IMR-90 (cell line): ENCODE measurements at places on chromosomes 2 and 18. TPM values are rescaled to one million over a fixed set of nuclear protein-coding genes. Genes with fewer than 3 reads are reported as not detected.

The CREG2 gene
- total RNA-seq = not detected in 2 replicates

The BOLL gene
- not detected in 2 replicates for total RNA-seq

The PAIP2B gene
- total RNA-seq = 0.18 and 0.28 TPM in 2 replicates

The MPP4 gene
- total RNA-seq = 11.1 and 14.9 TPM in 2 replicates

The POTEC gene
- total RNA-seq = not detected in 2 replicates

The GRHL1 gene
- 0.18 and 0.56 TPM in 2 replicates for total RNA-seq

The SLC11A1 gene
- total RNA-seq = under 0.01 TPM in 2 replicates

The SERPINB12 gene
- not detected in 2 replicates for total RNA-seq
